ENCODE measurements at places on chromosomes 2 and 18. TPM values are rescaled to one million over a fixed set of nuclear protein-coding genes. Genes with fewer than 3 reads are reported as not detected.

The EML6 gene
- 2.6 TPM for total RNA-seq

The MC4R gene
- not detected for total RNA-seq

The GCG gene
- 464 TPM for total RNA-seq

The HOXD8 gene
- total RNA-seq: 3.1 TPM

The FAM161A gene
- total RNA-seq: 3.1 TPM

The HNMT gene
- total RNA-seq: 52.1 TPM

The DOCK10 gene
- 3.4 TPM for total RNA-seq

The CHRNG gene
- not detected for total RNA-seq

The ARHGAP28 gene
- total RNA-seq: 16.5 TPM

- DNase-seq: no peak
- no peaks in the 10 kb centered on the region for H3K36me3 ChIP-seq
- no peak overlapping the region for H3K4me3 ChIP-seq
- H3K27ac ChIP-seq: no peak overlapping the region
- peaks cover 7% of the 10 kb centered on the region for H3K4me1 ChIP-seq
These were observed 37.1 kb upstream of the ZCCHC2 start for GRCh38 chr18:62485684-62486083.

DNA sequence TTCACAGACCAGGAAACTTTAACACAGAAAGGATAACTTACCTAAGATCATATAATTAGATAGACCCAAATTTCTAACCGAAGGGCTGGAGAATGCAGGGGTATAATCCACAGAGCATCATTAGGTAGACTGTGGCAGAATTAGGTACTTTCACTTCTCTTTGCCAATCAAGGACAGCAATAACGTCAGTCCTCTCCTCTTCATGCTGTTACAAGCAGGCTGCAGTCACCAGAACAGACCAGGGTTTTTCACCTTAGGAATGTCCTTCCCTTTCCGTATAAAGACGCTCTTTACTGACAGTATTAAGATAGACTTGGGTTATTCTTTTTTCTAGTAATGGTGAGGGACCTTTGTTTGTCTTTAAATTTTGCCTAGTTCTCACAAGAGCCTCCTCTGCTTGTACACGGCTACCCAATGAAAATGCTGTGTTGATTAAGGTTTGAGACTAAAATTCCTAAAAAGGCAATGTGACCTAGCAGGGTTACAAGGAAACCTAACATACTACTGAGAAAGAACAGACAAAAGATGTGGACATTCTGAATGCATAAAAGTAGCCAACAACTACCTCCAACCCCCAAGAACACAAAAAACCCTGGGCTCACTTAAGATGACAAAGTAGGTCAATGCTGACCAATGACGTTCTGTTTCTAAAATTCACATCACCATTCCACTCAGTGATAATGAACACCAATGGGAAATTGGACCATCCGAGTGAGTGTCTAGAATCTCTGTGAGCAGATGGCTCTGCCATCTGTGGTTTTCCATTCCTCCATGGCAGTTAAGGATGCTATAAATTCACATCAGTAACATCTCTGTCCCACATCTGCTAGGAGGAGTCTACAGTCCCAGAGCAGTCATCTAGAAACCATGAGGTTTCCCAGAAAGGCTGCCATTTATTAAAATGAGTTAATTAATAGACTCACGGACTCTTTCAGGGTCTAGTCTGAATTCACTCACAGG is 2.1 kb downstream of the PDIA6 start:
- no peak for DNase-seq
- H3K4me1 ChIP-seq: peaks cover 44% of the 10 kb centered on the region
- H3K4me3 ChIP-seq: no peak overlapping the region
- no peaks in the 10 kb centered on the region for H3K27me3 ChIP-seq
- H3K36me3 ChIP-seq: no peaks in the 10 kb centered on the region

- H3K4me3 ChIP-seq: no peak overlapping the region
- no peaks in the 10 kb centered on the region for H3K36me3 ChIP-seq
- H3K27ac ChIP-seq: peak overlapping the region; percentile 57
- H3K27me3 ChIP-seq: no peaks in the 10 kb centered on the region
- peak; percentile 14 for DNase-seq
These were observed 69.9 kb downstream of the RHOB start for GRCh38 chr2:20516646-20517341.

DNA sequence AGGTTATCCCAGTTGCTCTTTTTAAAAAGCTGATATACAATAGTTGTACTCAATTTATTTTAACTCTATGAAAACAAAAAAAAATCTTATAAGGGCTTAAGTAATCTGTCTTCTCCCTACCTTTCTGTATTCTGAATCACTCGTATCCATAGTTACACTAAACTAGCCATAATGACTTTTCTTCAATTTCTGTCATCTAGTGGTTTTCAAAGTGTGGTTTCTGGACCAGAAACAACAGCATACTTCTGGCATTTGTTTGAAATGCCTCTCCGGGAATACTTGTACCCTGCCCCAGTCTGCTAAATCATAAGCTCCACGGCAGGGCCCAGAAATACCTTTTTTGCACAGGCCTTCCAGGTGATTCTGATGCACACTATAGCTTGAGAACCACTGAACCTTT is 253.6 kb downstream of the LRRTM4 start:
- no peak for DNase-seq
- H3K27me3 ChIP-seq: no peaks in the 10 kb centered on the region
- no peak overlapping the region for H3K4me3 ChIP-seq
- no peaks in the 10 kb centered on the region for H3K4me1 ChIP-seq
- H3K36me3 ChIP-seq: no peaks in the 10 kb centered on the region
- no peak overlapping the region for H3K27ac ChIP-seq

DNA sequence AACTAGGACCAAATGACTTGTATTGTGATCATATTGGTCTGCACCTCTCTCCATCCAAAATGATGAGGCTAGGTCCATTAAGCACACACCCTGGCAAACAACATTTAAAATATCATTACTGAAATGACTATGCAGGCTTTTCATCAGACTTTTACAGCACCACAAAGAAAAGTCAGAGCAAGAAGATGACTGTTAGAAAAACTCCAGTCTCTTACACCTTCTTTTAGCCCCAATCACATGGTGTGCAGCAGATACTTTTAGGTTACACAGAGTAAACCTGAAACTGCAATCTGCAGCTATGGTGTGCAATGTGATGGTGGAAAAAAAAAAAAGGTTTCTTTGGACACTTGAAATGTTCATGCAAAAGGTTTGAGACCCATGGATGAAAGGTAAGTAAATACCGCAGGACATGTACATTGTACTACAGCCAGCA is 5.4 kb upstream of the POLI start:
- no peak overlapping the region for H3K27ac ChIP-seq
- no peak overlapping the region for H3K4me3 ChIP-seq
- no peaks in the 10 kb centered on the region for H3K36me3 ChIP-seq
- H3K4me1 ChIP-seq: peaks cover 12% of the 10 kb centered on the region
- no peak for DNase-seq

- H3K4me3 ChIP-seq: no peak overlapping the region
- H3K27ac ChIP-seq: no peak overlapping the region
- no peaks in the 10 kb centered on the region for H3K27me3 ChIP-seq
- H3K36me3 ChIP-seq: no peaks in the 10 kb centered on the region
These were observed 228.3 kb upstream of the FOSL2 start for GRCh38 chr2:28164280-28164801.

DNA sequence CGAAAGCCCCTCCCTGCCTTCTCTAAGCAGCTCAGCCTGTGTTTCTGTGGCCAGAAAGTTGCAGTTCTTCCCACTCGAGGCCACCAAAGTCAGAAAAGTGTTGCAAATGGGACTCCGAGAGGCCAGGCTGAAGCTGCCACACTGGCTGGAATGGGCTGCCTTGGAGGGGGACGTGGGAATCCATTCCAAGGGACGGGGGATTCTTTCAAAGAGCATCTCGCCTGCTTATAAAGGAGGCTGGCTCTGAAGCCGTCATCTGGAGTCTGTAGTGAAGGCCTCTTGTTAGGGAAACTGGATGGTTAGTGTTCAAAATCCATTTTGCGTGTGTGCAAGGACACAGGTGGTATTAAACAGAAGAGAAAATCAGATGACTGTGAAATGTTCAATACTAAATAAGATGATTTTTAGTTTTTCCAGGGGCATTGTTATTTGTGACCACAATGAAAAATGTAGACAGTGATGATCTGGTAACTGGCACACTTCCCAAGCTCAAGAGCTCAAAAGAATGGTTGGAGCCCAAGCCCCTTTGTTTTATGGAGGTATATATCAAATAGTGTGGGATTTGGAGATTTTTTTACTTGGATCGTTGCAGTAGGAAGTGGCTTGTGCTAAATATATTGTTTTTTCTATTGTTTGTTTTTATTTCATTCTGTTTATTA is 782 bp downstream of the FAM228B start:
- no peaks in the 10 kb centered on the region for H3K27me3 ChIP-seq
- peaks cover 12% of the 10 kb centered on the region for H3K4me1 ChIP-seq
- H3K36me3 ChIP-seq: no peaks in the 10 kb centered on the region
- H3K4me3 ChIP-seq: peak overlapping the region; percentile 36
- peak overlapping the region; percentile 91 for H3K27ac ChIP-seq
- no peak for DNase-seq

- no peaks in the 10 kb centered on the region for H3K27me3 ChIP-seq
- peak within 1 kb of the TSS; percentile 55 for H3K4me3 ChIP-seq
- H3K27ac ChIP-seq: peak within 1 kb of the TSS; percentile 63
These were observed at the start of gene LRATD1 for GRCh38 chr2:14632133-14632936. LRATD1 (plus strand) TSS chr2:14632717; CDS start chr2:14633980, 1,263 bp downstream.

GRCh38 chr18:53796040-53796729 is 428.3 kb downstream of the MBD2 start:
- DNase-seq: no peak
- no peaks in the 10 kb centered on the region for H3K27me3 ChIP-seq
- no peak overlapping the region for H3K4me3 ChIP-seq
- H3K4me1 ChIP-seq: no peaks in the 10 kb centered on the region
- no peaks in the 10 kb centered on the region for H3K36me3 ChIP-seq
- no peak overlapping the region for H3K27ac ChIP-seq

DNA sequence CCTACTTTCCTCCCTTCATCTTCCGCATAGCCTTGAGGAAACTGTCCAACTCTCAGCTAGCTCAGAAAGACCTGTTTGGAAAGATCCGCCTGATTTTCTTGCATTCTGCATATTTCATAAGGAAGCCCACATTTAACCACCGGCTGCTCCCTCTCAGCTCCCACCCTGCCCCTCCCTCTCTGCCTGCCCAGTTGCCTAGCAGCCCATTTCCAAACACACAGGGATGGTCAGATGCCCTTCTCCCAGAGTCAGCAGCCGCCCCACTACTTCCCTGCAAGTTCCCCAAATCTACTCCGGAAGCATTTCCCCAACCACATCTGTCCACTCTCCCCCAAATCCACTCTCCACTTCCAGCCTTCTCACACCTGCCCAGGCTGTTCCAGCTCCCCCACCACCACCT is 96.0 kb downstream of the TNS1 start:
- H3K36me3 ChIP-seq: no peaks in the 10 kb centered on the region
- H3K27ac ChIP-seq: peak overlapping the region; percentile 92
- no peak for DNase-seq

DNA sequence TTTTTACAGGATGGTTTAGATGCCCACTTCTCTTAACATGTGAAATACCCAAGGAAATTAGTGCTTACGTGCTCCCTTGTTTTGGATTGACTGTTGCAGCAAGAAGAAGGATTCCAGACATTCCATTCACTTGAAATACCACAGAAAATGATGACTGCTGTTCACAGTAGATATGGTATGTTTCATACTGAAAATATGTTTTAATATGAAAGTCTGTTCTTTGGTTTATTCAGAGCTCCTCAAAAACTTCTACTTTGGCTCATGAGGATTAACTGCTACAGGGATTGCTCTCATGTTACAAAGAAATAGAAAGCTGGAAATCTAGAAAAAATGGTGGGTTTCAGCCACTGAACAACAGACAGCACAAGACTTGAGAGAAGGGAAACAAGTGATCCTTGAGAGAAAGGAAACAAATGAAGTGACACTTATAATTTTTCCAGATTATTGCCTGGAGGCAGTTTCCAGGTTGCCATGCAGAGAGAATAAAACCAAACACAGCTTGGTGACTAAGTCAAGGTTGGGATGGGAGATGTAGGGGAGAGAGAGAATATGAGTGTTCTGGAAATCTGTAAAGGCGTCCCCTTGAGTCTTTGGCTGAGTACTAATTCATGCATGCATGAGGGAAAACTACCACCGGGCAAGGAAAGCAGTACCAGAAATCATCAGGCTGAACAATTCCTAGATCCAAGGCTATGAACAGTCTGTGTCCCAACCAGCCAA is 348.1 kb downstream of the CLIP4 start:
- no peak overlapping the region for H3K27ac ChIP-seq
- no peaks in the 10 kb centered on the region for H3K4me1 ChIP-seq
- H3K36me3 ChIP-seq: no peaks in the 10 kb centered on the region
- H3K4me3 ChIP-seq: no peak overlapping the region
- H3K27me3 ChIP-seq: no peaks in the 10 kb centered on the region

DNA sequence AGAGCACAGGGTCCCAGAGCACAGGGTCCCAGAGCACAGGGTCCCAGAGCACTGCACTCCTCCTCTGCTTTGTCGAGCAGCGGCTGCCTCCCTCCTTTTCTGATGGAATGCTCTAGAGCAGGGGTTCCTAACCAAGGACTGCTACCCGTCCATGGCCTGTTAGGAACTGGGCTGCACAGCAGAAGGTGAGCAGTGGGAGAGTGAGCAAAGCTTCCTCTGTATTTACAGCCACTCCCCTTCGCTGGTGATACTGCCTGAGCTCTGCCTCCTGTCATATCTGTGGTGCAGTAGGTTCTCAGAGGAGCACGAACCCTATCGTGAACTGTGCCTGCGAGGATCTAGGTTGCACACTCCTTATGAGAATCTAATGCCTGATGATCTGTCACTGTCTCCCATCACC is 33.1 kb upstream of the ADNP2 start:
- DNase-seq: no peak
- H3K4me3 ChIP-seq: no peak overlapping the region
- no peaks in the 10 kb centered on the region for H3K27me3 ChIP-seq
- H3K27ac ChIP-seq: no peak overlapping the region
- H3K36me3 ChIP-seq: no peaks in the 10 kb centered on the region

- H3K36me3 ChIP-seq: no peaks in the 10 kb centered on the region
- H3K27me3 ChIP-seq: no peaks in the 10 kb centered on the region
- DNase-seq: no peak
- no peak overlapping the region for H3K4me3 ChIP-seq
- no peak overlapping the region for H3K27ac ChIP-seq
These were observed 8.7 kb upstream of the SLC14A1 start for GRCh38 chr18:45715212-45715780.

GRCh38 chr18:24914685-24915084 is 437.3 kb downstream of the ZNF521 start:
- H3K4me1 ChIP-seq: no peaks in the 10 kb centered on the region
- no peaks in the 10 kb centered on the region for H3K27me3 ChIP-seq
- no peak overlapping the region for H3K27ac ChIP-seq
- no peak for DNase-seq
- no peak overlapping the region for H3K4me3 ChIP-seq

DNA sequence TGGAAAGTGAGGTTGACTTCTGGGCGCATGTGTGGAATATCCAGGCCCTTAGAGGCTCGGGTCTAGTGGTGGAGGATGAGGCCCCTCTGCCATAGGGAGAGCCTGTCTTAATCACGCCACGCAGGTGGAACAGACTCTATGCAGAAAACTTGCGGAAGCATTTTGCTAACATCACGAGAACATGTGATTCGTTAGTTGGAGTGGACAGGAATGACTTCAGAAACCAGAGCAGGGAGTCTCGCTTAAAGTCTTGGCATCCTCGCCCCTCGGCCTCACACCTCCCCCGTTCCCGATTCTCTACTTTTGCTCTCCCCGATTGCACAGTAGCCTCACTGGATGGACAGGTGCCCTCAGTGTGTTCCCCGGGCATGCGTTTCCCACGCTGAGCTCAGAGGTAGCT is 333.4 kb downstream of the GBX2 start:
- no peaks in the 10 kb centered on the region for H3K36me3 ChIP-seq
- H3K27ac ChIP-seq: no peak overlapping the region
- no peaks in the 10 kb centered on the region for H3K27me3 ChIP-seq
- H3K4me3 ChIP-seq: no peak overlapping the region

- no peak overlapping the region for H3K4me3 ChIP-seq
- no peak for DNase-seq
- no peak overlapping the region for H3K27ac ChIP-seq
- peaks cover 13% of the 10 kb centered on the region for H3K27me3 ChIP-seq
These were observed 5.8 kb downstream of the WNT6 start for GRCh38 chr2:218865396-218865795.
